Vagina (tissue), 2 donors: ENCODE measurements at places on chromosomes 13 and 19.

DNA sequence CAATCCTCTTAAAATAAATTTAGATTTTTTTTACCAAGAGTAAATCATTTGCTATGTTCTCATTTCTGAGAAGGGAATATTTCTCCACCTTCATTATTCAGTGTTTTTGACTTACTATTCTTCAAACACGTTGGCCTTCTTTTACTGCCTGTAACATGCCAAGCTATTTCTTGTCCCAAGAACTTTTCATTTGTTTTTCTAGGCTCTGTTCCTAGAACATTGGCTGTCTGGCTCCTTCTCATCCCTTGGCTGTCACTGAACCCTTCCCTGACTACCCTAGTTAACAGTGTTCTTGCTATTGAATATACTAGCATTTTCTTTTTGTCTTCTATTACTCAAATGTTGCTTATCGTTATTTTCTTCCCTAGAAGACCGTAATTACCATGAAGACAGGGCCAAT lies 248.1 kb downstream of the ITGBL1 start:
- no peak for DNase-seq

DNA sequence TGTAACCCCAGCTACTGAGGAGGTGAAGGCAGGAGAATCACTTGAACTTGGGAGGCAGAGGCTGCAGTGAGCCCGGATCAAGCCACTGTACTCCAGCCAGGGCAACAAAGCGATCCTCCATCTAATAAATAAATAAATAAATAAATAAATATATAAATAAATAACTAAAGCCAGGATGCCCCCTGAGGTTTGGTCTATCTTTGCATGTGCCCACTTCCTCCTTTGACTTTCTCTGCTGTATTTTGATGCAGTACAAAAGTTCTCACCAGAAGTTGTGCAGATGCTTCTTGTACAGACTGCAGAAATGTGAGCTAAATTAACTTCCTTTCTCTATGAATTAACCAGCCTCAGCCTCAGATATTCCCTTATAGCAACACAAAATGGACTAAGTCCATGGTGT lies 6.5 kb upstream of the N4BP2L2 start:
- DNase-seq: no peak

GRCh38 chr19:53461866-53462265 lies 5.7 kb upstream of the ZNF813 start:
- DNase-seq: no peak

DNA sequence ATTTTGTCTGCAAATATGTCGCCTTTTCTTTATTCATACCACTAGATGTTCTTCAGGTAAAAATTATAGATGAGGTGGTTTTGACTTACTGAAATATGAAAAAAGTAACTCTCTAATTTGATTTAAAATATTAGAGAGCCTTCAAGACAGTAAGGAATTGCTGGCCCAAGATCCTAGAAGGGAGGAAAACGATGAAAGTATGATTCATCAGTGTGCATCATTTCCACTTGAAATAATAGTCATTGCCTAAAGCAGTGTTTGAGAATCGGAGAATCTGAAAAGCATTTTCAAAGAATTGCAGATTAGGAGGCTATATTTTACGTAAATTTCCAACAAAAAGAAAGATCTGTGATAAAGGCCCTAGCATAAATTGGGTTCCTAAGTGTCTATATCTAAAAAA lies 1707.9 kb upstream of the PRR20A start:
- no peak for DNase-seq

DNA sequence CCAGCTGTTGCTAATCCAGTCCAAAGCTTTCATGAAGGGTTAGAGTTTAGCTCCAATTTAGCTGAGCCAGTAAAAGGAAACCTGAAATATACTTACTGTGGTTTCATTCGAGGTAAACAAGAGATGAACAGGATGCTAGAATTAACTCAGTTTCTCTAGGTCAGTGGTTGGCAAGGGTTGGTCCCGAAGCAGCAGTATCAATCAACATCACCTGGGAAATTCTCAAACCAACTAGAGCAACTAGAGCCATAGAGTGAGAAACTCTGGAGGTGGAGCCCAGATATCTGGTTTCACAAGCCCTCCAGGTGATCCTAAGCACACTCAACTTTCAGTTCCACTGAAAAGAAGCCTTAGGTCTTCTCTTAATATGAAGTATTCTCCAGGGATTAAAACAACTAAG lies 376.7 kb downstream of the OXGR1 start:
- no peak for DNase-seq
